ENCODE measurements at places on chromosomes 12 and 14.

- no peak for DNase-seq
These were observed 563 bp upstream of the STXBP6 start for GRCh38 chr14:25050269-25051150.

GRCh38 chr12:88501972-88502938 is 78.0 kb downstream of the KITLG start:
- DNase-seq: no peak

DNA sequence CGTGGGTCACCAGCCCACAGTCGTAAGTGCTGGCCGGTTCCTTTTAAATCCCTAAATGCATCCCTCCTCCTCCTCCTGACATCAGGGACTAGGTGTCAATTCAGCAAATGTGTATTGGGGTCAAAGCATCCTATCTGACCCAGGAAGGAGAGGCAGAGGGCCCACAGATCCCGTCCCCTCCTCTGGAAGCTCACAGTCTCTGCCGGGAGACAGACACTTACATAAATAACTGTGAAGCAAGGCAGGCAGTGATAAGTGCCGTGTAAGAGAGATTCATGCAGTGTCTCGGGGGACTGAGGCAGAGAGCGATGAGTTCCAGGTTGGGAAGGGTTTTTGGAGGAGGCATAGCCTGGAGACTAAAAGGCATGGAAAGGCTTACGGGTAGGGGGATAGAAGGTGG is 44.1 kb downstream of the HRK start:
- no peak for DNase-seq

- no peak for DNase-seq
These were observed 358 bp downstream of the ELK3 start for GRCh38 chr12:96194576-96194889.

DNA sequence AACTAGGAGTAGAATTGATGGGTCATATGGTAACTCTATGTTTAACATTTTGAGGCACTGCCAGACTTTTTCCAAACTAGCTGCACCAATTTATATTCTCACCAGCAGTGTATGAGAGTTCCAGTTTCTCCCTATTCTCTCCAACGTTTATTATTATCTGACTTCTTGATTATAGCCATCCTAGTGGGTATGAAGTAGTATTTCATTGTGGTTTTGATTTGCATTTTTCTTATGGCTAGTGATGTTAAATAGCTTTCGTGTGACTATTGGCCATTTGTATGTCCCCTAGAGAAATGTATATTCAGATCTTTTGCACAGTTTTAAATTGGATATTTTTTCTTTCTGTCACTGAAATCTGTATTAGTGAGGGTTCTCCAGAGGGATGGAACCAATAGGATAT is 37.8 kb downstream of the HELB start:
- no peak for DNase-seq

DNA sequence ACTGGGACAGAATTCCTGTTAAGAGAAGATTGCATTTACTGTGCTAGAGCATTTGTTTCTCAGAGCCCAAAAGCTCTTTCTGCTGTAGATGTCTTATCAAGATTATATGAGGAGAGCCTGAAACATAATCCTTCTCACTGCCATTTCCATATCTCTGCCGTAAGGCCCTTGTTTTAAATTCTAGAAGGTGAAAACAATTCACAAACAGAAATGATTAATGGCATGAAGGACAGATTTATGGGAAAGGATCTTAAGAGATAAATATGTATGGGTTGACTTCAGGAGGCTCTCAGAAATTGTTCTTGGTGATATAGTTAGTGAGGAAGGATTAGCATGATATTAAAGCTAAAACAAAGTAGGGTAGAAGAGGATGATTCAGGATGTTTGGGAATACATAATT is 40.8 kb upstream of the PRICKLE1 start:
- DNase-seq: no peak

Measured in T1000 (cell line).